Activated naive CD8-positive, alpha-beta T cell treated with anti-CD3 and anti-CD28 coated beads, Interleukin-2, amount 10 ng/mL, durations not matched to agents 7 days and 5 days (primary cell): ENCODE measurements at places on chromosomes 4 and X.

DNA sequence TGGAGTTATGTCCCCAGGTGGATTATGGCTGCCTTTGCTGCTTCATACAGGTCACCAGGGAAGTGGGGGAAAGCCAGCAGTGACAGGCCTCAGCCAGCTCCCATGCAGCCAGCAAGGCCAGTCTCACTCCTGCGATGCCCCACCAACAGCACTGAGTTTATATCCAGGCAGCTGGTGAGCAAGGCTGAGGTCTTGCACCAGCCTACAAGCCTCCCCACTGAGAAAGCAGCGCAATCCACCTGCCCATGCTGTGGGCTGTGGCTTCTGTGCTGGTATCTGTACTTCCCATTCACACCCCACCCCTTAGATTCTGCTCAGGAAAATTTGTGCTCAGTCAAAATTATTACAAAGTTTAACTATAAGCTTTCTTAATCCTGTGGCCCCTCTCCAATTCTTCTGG lies 153.5 kb downstream of the HHIP start:
- no peak for DNase-seq

DNA sequence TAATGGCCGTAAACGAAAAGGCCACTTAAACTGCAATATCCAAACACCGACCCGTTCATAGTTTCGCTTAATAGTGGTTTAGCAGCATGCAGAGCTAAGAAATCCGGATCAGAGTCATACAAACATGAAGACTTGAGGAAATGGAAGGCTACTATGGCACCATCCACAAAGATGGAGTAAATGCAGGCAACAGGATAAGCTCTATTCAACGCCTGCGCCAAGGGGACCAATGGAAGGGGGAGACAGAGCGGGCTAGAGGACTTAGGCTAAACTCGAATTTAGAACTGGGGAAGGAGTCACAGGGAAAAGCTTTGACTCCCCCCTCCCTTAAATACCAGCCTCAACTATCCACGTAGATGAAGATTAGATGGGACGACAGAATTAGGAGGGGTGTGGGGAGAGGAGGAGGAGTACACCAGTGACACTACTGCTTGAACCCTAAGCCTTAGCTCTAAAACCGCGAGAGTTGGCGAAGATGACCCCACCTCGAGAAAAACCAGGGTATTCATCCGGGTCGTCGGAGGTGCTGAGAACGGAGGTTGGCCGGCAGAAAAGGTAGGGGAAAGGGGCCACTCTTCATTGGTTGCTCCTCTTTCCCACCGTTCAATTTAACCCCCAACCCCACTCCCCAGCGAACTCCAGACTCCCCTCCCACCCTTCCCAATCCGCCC lies 3.5 kb downstream of the HUWE1 start:
- no peak for DNase-seq

GRCh38 chr4:6692806-6693205 lies 872 bp upstream of the S100P start:
- no peak for DNase-seq

DNA sequence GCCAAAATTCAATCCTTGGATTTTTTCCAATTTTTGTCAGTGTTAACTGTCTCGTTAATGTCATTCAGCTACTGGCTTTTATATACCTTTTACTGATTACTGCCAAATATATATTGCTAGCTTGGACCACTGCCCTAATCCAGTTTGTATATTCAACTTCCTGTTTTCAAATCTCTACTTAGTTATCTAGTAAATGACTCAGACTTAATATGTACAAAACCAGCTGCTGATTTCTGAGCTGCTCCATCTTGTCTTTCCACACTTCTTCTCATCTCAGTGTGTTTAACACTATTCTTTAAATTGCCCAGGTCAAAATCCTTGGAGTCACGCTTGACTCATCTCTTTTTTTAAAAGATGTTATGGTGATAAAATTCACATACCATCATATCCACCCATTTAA lies 1196.7 kb downstream of the RAPGEF2 start:
- DNase-seq, result no peak

GRCh38 chrX:151974336-151975227 lies at the start of gene GABRE:
TSS of gene GABRE (minus strand) at chrX:151974676. CDS start at chrX:151974625, 51 bp downstream.
- DNase-seq, result peak; percentile 23

GRCh38 chrX:9341291-9342201 lies 123.3 kb upstream of the TBL1X start:
- DNase-seq, result peak; percentile 49

GRCh38 chr4:83618991-83619645 lies 83.2 kb downstream of the GPAT3 start:
- no peak for DNase-seq

- no peak for DNase-seq
Measured at GRCh38 chrX:4655743-4656142, 942.3 kb upstream of the PRKX start.

GRCh38 chr4:125432078-125432477 lies 117.3 kb downstream of the FAT4 start:
- no peak for DNase-seq

- DNase-seq, result no peak
Measured at GRCh38 chr4:73723928-73724327, 16.4 kb upstream of the CXCL8 start.

GRCh38 chrX:50100188-50100587 lies 100.6 kb downstream of the AKAP4 start:
- no peak for DNase-seq

GRCh38 chr4:158936238-158936637 lies 166.6 kb upstream of the RAPGEF2 start:
- no peak for DNase-seq

DNA sequence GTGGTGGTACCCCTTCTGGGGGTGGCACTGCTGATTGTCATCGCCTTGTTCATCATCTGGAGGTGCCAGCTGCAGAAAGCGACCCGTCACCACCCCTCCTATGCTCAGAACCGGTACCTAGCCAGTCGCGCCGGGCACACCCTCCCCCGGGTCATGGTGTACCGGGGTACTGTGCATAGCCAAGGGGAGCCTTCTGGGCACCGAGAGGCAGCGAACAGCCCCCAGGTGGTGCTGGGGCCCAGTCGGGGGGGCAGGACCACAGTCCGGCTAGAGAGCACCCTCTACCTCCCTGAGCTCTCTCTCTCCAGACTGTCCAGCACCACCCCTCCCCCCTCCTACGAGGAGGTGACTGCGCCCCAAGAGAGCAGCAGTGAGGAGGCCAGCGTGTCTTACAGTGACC lies 5.3 kb downstream of the PRRG3 start:
- no peak for DNase-seq

DNA sequence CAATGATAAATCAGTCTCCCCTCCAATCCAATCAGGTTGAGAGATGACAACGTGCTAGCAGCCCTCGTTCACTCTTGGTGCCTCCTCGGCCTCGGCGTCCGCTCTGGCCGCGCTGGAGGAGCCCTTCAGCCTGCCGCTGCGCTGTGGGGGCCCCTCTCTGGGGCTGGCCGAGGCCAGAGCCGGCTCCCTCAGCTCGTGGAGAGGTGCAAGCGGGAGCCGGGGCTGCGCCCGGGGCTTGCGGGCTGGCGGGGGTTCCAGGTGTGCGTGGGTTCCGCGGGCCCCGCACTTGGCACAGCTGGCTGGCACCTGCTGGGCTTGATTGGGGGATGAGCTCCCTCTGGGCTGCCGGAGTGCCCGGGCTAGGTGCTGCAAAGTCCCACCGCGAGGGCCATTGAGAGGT lies 40.9 kb upstream of the PRSS48 start:
- DNase-seq, result no peak

DNA sequence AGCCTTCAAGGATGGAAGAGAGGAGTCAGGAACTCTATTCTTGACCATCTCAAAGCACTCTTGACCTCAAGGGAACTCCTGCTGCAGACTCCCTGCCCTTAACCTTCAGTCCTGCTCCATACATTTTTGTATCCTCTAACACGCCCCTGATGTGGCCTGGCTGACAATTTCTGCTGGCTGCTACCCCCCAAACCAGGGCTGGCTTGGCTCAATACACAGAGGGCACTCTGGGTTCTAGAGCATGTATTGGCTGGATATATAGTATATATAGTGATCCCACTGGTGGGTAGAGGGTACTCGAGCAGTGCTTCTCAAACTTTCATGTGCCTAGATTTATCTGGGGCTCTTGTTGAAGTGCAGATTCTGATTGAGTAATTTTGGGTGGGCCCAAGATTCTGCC lies 101.9 kb downstream of the SMIM20 start:
- DNase-seq, result no peak

DNA sequence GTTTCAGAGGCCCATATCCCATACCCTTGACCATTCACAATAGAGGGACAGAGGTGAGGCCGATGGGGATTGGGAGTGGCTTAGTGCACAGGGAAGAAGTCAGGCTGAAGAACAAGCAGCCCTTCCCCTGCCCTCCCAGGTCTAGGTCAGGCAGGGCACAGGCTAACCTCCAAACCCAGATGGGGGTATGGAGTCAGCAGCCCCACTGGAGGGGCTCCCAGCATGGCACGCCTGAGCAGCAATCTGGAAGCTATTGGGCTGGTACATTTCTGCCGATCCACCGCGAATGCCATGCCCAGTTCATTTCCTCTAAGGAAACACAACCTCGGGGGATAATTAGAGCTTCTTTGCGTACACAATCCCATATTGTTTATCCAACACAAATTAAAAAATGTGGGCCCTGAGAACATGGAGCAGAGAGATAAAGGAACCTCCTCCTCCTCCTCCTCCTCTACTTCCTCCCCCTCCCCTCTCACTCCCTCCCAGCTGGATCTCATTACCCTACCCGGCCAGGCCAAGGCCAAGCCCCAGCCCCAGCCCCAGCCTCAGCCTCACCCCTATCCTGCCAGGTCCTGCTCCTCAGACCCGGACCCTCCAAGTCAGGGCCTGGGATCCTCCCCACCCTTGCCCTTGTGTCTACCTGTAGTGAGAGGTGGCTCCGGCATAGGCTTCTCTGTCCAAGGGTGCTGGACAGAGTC lies 83.0 kb downstream of the PJA1 start:
- no peak for DNase-seq

GRCh38 chr4:33446953-33447352 lies 2726.8 kb downstream of the PCDH7 start:
- DNase-seq, result no peak

- DNase-seq, result peak; percentile 19
Measured at GRCh38 chr4:10082047-10082446, 34.6 kb downstream of the WDR1 start.

DNA sequence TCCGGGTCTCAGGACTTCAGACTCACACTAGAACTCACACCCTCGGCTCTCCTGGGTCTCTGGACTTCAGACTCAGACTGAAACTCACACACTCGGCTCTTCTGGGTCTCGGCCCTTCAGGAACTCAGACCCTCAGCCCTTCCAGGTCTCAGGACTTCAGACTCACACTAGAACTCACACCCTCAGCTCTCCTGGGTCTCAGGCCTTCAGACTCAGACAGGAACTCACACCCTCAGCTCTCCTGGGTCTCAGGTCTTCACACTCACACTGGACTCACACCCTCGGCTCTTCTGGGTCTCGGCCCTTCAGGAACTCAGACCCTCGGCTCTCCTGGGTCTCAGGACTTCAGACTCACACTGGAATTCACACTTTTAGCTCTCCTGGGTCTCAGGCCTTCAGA lies 137.3 kb downstream of the CRLF2 start:
- DNase-seq, result no peak

DNA sequence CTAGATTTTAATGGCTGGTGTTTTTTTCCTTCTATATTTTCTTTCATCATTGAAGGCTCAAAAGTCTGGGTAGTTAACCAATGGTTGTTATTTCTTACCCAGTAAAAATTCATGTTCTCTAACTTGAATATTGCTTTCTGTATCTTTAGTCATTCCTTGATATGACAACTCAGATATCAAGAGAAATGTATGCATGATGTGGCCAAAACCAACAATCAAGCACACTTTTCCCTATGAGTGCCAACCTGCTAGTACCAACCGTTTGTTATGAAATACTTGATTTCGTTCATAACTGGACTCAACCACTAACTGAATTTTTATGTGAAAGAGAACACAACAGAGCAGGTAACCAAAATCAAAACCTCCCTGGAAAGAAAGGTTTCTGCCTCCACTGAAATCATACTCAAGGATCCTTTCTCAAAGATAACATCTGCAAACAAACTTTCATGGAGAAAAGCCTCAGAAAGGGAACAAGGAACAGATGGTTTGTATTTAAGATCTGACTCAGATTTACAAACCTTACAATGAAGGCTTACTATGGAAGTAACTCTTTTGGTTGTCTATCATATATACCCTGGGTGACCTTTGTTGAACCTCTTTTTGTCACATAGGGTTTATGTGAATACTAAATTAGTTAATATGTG lies 8.3 kb upstream of the VEGFC start:
- no peak for DNase-seq

DNA sequence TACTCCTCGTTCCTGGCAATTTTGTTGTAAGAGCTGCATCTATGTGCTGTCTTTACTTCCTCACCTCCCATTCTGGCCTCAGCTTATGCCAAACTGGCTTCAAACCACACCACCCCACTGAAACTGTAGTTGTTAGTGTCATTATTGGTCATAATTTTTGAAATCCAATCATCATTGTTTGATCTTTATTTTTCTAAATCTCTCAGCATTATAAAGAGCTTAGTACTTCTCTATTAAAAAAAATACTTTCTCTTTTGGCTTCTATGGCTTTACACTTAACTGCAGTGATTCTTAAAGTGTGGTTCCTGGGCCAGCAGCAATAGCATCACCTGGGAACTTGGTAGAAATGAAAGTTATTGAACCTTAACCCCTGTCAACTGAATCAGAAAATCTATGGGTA lies 83.5 kb upstream of the GRPR start:
- DNase-seq, result no peak

DNA sequence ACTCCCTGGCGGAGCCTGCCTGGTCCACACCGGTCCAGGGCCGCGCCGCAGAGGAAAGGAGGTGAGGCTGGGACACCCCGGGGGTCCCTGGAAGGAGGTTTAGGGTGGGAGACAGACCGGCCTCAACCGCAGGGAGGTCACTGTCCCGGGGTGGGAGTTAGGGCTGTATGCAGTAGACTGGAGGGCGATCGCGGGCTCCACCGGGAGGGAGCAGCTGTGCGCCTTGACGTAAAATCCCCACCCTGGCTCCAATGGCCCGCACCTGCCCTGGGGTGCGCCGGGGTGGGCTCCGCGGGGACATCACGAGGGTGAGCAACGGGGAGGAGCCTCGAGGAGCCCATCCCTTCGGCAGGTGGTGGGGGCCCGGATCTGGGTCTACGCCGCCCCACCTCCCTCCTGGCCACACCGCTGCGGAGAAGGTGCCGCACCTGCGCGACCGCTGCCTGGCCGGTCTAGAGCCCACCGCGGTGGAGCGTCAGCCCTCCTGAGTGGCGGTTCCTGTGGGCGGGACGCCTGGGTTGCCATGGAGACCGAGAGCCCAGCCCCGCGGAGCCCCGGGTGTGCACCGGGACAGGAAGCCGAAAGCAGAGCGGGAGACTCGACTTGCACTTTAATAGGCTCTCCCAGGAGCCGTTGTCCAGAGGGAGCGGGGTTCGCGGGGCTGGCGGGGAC lies 105.1 kb downstream of the ADRA2C start:
- peak; percentile 60 for DNase-seq

- DNase-seq, result no peak
Measured at GRCh38 chr4:109675181-109675580, 28.1 kb downstream of the CASP6 start.

DNA sequence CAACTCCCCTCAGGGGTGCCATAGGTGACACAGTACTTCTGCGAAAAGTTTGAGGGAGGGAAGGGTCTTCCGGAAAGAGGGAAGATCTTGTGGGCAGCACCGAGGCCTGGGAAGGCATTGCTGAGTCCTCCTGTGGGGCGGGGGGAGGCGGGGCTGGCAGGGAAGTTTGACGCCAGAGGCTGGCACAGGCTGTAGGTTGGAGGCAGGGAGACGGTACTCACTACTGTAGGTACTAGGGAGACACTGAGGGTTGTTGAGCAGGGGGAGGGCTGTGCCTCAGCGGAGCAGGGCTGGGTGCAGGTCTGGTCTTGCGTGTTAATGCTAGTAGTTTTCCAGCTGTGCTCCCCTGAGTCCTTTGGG lies 23.3 kb upstream of the PSAPL1 start:
- DNase-seq, result no peak

- DNase-seq, result peak; percentile 64
Measured at GRCh38 chrX:51332188-51332942, at the start of gene NUDT10. TSS of gene NUDT10 (plus strand) at chrX:51332822. CDS start at chrX:51332966, 144 bp downstream.

- no peak for DNase-seq
Measured at GRCh38 chrX:108437349-108438109, 693 bp downstream of the COL4A6 start.
